ENCODE measurements at places on chromosomes 4 and X.
A peak's percentile ranks its signal among the peaks of the same experiment; 100 is the strongest.

- peak; percentile 21 for DNase-seq
Observed at GRCh38 chr4:168797194-168797593, 212.9 kb downstream of the CBR4 start.

DNA sequence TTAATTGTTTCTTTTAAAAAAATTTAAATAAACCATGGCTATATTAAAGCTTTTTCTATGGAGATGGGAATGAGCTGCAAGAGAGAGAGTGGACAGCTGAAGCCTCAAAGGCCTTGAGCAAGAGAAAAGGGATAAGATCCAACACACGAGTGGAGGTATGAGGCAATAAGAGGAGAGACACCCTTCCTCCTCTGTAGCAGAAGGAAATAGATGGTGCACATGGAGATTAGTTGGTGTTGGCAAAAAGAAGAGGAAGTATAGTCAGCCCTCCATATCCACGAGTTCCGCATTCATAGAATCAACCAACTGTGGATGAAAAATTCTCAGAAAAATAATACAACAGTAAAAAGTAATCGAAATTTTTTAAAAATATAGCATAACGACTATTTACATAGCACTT is 3.2 kb downstream of the CXorf38 start:
- no peak for DNase-seq

- no peak for DNase-seq
Observed at GRCh38 chr4:175109933-175110332, 191.8 kb downstream of the ADAM29 start.

- DNase-seq: no peak
Observed at GRCh38 chr4:150318971-150319370, 240.7 kb downstream of the DCLK2 start.

- no peak for DNase-seq
Observed at GRCh38 chrX:47583240-47583861, 1.1 kb downstream of the TIMP1 start.

All from urothelium cell line (cell line).